Activated T-cell treated with anti-CD3 and anti-CD28 coated beads, Interleukin-2, amount 50 U/mL, for 4 hours (primary cell): ENCODE measurements at places on chromosomes 4 and X.

- no peak for DNase-seq
These were observed 236.0 kb upstream of the SLIT2 start for GRCh38 chr4:20015636-20016224.

GRCh38 chr4:127698789-127699200 lies 31.4 kb upstream of the SLC25A31 start:
- no peak for DNase-seq

DNA sequence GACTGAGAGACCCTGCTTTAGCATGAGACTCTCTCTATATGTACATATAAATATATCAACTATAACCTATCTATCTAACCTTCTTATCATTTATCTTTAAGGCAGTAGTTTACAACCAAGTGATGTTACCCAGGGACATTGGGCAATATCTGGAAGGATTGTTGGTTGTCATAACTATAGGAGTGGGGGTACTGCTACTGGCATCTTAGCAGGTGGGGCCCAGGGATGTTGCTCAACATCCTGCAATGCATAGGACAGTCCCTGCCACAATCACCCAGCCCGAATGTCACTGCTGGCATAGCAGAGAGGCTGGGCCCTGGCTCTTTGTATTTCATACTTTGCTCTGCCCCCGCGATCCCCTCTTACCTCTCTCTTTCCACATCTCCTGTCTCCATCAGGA lies 397.7 kb downstream of the IL15 start:
- no peak for DNase-seq

- peak; percentile 5 for DNase-seq
These were observed 174.1 kb downstream of the RBMX2 start for GRCh38 chrX:130575831-130576389.

DNA sequence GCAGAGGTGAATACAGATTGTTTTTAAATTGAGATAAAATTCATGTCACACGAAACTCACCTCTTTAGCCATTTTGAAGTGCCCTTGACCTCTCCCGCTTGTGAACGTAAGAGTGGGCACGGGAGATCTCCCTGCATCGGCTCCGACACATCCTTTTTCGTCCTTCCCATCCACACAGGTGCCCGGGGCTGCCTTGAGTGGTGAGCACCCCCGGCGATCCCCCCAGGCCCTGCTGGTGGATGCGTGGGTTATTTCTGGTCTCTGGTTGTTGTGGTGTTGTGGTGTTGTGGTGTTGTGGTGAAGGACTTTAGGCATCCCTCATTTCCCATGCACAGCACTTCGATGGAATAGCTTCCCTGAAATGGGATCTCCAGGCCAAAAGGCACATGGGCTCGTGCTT lies 46.1 kb downstream of the PSAPL1 start:
- DNase-seq = no peak

- no peak for DNase-seq
These were observed 47.2 kb upstream of the ELOVL6 start for GRCh38 chr4:110245577-110245976.

DNA sequence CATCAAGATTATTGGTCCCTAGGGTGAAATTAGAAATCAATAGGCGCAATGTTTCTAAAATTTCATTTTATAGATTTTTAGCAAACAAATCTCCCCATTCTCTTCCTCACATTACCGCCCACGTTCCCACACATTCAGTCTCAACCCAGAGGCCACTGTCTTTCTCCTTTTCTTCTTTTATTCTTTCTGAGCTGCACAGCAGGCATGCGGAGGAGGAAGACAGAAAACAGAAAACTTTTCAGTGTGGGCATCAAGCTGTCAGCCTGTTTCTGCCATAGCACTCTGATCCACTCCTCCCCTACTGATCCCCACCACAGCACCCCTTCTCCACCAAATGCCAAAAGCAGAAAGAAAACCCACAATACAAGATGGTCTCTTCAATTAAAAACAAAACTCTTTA lies 94.8 kb upstream of the ADAMTS3 start:
- no peak for DNase-seq

GRCh38 chr4:6236816-6237390 lies 32.7 kb upstream of the WFS1 start:
- DNase-seq = no peak

DNA sequence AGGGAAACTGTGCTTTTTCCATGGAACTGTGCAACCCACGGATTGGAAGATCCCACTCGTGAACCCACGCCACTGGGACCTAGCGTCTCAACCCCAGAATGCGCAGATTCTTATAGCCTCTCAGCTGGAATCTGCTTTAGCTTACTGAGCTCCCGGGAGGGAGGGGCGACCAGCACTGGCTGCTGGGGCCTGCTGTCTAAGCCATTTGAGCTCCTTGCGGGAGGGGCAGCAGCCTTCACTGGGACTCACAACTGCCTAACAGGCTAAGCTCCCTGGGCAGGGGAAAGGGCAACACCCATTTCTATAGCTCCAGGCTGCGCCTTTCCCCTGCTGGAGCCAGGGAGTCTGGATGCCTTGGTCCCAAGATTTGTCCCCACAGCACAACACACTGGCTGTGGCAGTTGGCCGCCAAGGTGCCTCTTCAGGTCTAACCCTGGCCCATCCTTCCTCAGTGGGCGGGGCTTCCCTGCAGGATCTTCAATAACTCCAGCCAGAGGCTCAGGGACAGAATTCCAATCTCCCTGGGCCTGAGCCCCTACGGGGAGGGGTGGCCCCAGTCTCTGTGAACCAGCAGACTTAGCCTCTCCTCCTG lies 451.7 kb upstream of the PITX2 start:
- DNase-seq = no peak

GRCh38 chr4:71866212-71866885 lies 82.5 kb upstream of the GC start:
- no peak for DNase-seq

DNA sequence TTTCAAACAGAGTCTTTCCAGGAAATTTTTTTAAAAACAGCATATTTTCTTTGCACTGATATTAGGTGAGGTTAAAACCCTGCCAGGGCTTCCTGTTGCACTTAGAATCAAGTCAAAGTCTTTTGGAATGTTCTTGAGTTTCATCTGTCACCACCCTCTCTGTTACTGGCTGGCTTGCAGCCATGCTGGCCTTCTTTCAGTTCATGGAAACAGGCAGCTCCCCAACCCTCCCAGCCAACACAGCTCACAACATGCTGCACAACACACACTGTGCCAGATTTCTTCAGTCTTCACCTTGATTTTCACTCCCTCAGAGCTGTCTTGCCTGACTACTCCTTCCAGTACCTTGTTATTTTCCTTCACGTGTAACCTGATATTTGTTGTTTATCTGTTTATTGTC lies 129.5 kb downstream of the KCNIP4 start:
- DNase-seq = no peak

- DNase-seq = no peak
These were observed 358.8 kb downstream of the MID1IP1 start for GRCh38 chrX:39159921-39160507.

DNA sequence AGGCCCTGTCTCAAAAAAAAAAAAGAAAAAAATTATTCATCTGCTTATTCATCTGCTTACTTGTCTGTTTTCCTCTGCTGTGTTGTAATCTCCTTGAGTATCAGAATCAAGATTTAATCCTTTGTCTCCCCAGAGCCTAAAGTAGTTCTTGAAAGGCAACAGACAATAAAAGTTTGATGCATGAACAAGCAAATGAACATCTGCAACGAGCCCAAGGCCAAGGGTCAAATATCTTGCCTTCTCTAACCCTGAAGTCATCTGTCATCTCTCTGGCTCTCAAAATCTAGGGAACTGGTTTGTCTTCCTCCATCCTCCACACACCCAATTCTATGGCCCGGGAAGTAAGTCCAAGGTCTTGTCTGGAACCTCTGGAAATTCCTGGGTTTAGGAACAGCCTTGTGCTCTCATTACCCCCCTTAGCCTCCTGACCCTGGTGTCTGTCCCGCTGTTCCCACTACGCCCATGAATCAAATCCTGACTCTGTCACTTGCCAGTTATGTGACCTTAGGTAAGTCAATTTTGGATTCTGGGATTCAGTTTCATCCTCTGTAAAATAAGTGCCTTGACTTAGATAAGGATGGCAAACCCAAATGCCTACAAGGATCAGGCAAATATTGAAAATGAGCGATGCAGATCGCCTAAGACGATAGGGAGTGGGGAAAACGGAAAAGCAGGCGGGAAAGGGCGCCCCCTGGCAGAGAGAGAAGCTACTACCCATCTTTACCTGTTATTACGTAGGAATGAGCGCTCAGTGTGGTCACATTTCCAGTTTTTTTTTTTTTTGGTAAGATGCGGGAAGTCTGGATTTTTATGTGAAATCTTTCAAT lies 102.7 kb upstream of the DHX15 start:
- no peak for DNase-seq

- no peak for DNase-seq
These were observed 57.1 kb upstream of the NKAP start for GRCh38 chrX:120000490-120001246.

- DNase-seq = no peak
These were observed 141.8 kb downstream of the DCHS2 start for GRCh38 chr4:154349829-154350228.

DNA sequence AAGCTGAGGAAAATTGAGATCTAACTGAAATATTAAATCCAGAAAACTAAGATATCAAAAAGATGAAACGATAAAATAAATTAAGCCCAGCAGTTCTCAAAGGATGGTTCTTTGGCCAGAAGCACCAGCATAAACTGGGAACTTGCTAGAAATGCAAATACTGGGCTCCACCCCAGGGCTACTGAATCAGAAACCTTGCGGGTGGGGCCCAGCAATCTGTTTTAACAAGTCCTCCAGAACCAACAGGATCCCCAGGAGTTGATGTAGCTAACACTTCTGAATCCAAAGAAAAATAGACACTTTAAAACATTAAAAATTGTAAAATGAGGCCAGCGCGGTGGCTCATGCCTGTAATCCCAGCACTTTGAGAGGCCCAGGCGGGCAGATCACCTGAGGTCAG lies 14.1 kb upstream of the TMEM154 start:
- DNase-seq = no peak

- no peak for DNase-seq
These were observed 11.8 kb downstream of the PCDH10 start for GRCh38 chr4:133160853-133161252.

GRCh38 chr4:101556842-101557241 lies 209.5 kb upstream of the PPP3CA start:
- DNase-seq = no peak

DNA sequence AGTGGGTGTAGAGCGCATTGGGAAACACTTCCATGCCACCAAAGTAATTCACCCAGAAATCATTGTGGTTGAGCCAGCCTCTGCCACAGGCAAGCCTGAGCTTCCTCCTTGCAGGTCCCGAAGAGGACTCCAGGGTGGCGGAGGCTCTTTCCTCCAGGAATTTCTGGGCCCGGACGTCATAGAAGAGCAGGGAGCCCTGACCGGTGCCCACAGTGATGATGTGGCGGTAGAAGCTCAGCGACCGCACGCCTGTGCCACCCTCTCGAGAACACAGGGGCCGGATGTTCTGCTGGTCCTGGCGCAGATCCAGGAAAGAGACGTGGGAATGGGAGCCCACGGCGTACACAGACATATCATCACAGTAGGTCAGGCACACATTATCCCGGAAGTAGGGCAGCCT lies 1.3 kb downstream of the DCAF12L1 start:
- no peak for DNase-seq

- no peak for DNase-seq
These were observed 24.3 kb upstream of the NDNF start for GRCh38 chr4:121096629-121097028.

GRCh38 chr4:163606896-163607691 lies 112.6 kb downstream of the TMA16 start:
- DNase-seq = no peak
